ENCODE measurements at places on chromosomes 4 and X.

DNA sequence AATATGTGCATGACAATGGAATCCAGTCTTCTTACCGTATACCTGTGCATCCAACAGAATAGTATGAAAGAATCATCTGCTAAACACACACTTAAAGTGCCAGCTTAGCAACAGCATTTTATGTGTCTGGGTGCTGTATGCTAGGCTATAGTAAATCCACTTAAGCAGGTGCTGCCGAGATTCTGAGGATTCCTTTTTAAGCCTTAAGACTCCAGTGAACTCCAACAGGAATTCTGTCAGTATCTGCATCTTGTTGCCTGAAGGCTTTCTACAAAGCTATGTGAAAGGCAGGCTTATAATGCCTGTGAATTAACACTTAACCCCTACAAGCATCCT lies 1076.4 kb upstream of the PABPC4L start:
- no peak for DNase-seq

GRCh38 chrX:70087857-70088630 lies 25.8 kb downstream of the OTUD6A start:
- DNase-seq, result peak; percentile 30

DNA sequence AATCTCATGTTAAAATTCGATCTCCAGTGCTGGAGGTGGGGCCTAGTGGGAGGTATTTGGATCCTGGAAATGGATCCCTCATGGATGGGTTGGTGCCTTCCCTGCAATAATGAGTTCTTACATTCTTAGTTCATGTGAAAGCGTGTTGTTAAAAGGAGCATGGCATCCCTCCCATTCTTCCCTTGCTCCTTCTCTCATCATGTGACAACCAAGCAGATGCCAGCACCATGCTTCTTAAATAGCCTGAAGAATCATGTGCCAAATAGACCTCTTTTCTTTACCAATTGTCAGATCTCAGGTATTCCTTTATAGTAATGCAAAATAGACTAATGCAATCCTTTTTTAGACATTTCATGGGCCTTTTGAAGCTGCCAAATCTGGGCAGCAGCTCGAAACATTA lies 29.0 kb upstream of the CLNK start:
- no peak for DNase-seq

DNA sequence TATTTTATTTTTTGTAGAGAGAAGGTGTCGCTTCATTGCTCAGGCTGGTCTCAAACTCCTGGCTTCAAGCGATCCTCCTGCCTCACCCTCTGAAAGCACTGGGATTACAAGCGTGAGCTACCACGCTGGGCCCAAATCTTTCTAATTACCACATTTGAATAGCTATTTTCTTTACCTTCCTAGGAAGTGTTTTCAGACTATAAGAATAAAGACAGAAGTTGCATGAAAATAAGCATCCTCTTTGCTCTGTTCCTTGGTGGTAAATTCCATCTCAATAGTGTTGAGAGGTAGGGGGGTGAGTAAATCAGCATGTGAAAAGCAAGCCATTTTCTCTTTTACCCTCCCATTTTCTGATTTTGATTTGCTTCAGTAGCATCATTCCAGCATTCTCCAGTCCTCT lies 122.4 kb downstream of the LARP7 start:
- DNase-seq, result no peak

DNA sequence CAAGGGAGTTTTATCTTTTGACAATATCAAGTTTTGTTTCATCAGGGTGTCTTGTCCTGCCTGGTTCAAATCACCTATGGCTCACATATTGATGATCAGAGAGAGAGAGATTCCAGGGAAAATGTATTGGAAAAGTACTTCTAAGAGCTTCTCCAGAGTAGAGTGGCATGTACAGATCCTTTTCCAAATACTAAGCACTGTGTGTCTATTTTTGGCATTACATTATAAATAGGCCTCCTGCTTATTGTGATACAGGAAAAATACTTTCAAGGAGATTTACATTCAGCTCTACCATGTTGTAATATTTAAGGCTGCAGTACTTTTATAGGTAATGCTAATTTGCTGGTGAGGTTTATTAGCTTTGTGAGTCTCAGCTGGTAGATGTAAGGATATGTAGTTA lies 100.8 kb downstream of the DCK start:
- DNase-seq, result no peak

GRCh38 chr4:3850128-3850527 lies 83.9 kb downstream of the ADRA2C start:
- no peak for DNase-seq

- DNase-seq, result no peak
Measured at GRCh38 chr4:71882113-71882841, 98.4 kb upstream of the GC start.

GRCh38 chr4:149211876-149212275 lies 603.8 kb downstream of the IQCM start:
- DNase-seq, result no peak

DNA sequence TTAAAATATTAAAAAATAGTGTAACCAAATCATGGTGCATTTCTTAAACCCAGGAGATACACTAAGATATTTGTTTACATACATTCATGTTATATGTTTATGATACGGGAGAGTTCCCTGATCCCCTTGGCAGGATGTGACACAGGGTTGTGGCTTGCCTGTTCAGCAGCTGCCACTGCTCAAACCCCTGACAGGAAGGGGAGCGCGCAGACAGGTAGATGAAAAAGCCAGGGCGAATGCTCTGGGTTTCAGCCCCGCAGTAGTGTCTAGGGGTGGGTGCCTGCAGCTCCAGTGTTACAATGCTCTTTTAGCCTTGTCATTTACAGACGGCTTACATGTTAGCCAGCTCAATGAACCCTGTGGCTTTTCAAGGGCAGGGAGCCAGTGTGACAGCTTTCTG lies 1343.8 kb upstream of the IGFBP7 start:
- no peak for DNase-seq

DNA sequence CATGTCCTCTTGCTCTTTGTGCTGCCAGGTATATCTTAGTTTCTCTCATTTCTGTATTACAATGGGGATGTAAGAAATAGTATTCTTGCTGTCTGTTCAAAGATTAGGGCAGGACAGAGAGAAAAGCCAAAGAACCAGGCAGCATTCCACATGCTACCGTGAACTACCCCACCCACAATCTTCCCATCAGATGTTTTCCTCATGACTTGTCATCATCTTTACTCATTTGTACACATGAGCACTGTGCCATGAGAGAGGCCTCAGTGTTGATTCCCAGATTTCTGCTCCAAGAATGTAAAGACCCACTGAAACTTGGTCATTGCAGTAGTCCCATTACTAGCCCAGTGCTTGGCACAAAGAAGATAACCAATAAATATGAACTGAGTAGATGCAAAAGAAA lies 354.6 kb upstream of the RASGEF1B start:
- no peak for DNase-seq

- DNase-seq, result no peak
Measured at GRCh38 chrX:96576368-96576767, 108.3 kb upstream of the DIAPH2 start.

- DNase-seq, result peak; percentile 72
Measured at GRCh38 chrX:25020905-25021449, 5.2 kb upstream of the ARX start.

- DNase-seq, result no peak
Measured at GRCh38 chrX:31349515-31349914, 277.7 kb upstream of the FTHL17 start.

- DNase-seq, result peak; percentile 10
Measured at GRCh38 chr4:40254608-40255392, 58.0 kb downstream of the RHOH start.

DNA sequence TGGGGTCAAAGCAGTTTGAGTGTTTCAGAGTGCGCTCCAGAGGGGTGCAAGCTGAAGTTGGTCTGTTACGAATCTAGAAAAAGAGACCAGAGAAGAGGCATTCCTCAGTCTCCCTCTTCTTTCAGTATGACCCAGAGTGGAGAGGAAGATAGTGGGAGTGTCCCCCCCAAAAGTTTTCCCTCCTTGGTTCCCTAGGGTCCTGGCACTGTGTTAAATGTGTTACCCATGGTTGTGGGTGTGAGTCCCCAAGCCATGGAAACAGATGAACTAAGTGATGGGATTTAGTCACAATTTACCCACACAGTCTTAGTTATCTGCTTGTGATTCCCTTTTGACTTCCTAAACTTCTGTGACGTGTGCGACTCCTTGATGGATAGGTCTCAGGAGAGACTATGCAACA lies 27.0 kb upstream of the NAF1 start:
- DNase-seq, result no peak

- DNase-seq, result no peak
Measured at GRCh38 chr4:99473131-99473530, 37.7 kb upstream of the C4orf17 start.

GRCh38 chrX:131763674-131764073 lies 219.8 kb downstream of the OR13H1 start:
- DNase-seq, result peak; percentile 93

GRCh38 chr4:185817403-185817818 lies 5.4 kb upstream of the SORBS2 start:
- DNase-seq, result peak; percentile 48

DNA sequence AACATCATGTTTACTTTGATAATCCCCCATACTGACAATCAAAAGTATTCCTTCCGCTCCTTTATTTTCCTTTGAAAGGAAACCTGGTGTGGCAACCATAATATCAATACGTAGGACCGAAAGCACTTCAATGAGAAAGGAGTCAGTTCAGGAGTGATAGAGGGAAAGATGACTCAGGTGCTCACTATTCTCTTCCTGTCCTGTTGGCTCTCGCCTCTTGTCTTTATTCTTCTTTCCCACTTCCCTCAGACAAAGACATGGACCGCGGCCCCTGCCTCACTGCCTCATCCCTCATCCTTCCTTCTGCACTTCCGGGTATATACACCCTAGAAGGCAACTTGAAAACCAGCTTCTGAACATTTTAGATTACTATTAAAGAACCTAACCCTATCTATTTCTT lies 49.8 kb upstream of the TNIP3 start:
- DNase-seq, result no peak

- DNase-seq, result no peak
Measured at GRCh38 chrX:39418254-39418704, 617.0 kb downstream of the MID1IP1 start.

DNA sequence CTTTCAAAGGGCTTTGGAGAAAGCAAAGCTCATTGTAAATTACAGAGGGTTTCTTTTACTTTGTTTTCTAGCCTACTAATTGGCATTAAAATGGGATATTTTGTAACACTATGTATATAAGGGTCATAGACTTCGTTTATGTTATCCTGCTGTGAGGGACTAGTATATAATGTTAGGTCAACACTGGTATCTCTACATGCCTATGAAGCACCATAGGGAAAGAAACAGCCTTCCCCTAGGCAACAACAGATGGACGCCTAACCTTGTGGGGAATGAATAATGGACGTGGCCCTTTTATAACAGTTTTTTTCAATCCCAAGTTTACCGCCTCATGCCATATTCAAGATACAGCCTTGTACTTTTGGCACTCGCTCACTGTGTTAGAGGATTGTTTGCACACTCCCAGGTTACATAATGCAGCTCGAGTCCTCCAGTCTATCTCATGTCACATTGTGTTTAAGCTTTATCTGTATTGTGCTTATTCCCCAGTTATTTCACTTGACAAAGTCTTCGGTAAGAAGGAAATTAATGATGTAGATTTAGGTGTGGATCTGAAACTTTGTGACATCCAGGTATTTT lies 711.0 kb downstream of the RPA4 start:
- DNase-seq, result no peak

GRCh38 chr4:2135083-2135482 lies 76.0 kb downstream of the NAT8L start:
- DNase-seq, result no peak

DNA sequence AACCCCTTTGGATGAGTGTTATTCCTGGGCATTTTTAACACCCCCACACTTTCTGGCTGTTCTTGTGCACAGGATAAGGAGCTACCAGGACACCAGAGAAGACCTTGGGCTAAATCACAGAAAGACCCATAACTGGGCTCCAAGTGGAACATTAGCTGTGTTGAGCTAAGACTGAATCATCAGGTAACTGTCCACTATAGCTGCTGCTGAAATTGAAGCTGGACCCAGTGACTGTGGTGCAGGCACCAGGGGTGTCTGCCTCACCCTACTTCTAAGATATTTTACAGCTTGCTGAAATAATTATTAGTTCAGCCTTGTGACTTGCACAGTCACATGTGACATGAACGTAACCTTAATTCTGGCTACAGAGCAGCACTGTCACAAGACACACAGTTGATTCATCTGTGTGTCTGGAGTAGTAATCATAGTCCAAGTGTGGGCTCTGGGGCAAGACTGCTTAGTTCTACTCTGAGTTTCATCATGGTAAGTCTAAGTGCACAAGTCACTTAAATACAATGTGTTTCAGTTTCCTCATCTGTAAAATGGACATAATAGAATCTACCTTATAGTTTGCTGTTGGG lies 127.4 kb downstream of the SLC39A8 start:
- DNase-seq, result no peak

DNA sequence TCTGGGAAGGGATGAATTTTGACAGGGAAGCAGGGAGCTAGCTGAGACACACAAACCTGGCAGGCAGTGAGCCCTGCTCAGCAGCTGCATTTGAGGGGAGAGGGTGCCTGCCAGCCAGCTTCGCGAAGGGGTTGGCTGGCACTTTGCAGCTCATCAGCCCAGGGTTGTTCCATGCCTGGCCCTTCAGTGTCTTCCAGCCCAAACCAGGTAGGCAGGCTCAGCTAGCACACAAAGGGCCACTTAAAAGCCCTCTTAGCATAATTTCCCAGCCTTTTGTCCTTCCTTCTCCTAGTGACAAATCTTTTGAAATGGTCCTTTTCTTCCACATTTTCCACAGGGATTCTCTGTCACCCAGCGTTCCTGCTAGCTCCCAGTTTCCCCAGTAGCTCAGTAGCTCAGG lies 4.3 kb upstream of the FRMPD3 start:
- no peak for DNase-seq

DNA sequence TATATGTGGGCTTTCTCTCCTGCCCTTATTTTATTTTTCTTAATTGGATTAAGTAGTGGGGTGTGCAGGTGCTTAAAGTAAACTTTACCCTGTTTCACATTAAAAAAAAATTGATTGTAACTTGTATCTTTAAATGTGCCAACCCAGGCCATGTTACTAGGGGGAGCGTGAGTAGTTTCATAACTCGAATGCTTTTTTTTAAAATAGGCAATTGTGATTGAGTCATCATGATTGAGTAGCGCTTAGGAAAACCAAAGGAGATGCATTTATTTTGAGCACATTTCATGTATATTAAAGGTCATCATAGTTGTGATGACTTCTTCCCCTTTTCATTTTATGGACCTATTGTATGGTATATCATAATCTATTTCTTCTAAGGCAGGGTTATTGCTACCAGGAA lies 32.2 kb downstream of the GPAT3 start:
- no peak for DNase-seq

DNA sequence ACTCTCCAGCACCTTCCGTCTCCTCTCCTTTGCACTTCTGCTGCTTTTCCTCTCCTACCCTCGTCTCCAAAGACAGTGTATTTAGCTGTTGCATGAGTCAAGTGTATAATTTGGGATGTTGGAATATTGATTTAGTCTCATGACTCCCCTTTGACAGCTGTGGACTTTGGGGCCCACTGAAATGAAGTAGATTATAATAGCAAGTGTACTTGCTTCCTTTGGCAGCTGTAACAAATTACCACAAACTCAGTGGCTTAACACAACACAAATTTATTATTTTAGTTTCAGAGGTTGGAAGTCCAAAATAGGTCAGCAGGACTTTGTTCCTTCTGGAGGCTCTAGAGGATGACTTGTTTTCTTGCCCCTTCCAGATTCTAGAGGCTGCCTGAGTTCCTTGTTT lies 29.5 kb upstream of the MSL3 start:
- DNase-seq, result no peak

- no peak for DNase-seq
Measured at GRCh38 chr4:76955182-76955581, 5.6 kb downstream of the SEPTIN11 start.

GRCh38 chrX:15973946-15974345 lies 119.3 kb upstream of the AP1S2 start:
- no peak for DNase-seq

Data from T47D (cell line).